ENCODE measurements at places on chromosomes 13 and 19. TPM values are rescaled to one million over a fixed set of nuclear protein-coding genes. Genes with fewer than 3 reads are reported as not detected.

DNA sequence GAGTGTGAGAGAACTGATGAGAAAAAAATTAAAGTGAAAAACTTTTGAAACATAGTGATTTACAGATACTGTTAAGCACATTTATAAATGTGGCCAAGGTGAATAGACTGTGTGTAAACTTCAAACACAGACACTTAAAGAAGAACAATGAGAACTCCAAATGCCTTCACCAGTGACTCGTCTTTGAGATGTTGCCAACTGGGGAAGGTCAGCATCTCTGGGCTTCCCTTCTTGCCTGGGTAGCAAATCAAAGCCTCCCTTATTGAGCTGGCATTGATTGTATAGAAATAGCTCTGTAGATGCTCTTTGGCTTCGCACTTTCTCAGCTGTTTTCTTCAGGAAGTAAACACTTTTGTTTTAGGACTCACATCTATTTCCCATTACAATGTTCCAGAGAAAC is 177.3 kb upstream of the SGCG start:
- DNase-seq, result no peak

DNA sequence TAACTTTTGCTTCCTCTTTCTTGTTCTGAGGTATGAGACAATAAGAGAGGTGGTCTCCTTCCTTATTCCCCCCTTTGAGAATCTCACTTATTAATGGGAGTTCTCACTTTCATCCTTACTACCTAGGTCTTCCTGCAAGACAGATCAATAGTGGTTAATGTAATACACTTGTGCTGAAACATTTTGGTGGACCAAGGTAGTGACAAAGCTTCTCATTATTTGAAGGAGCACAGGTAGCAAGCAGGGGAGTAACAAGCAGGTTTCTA is 17.9 kb downstream of the ZNF700 start:
- no peak for DNase-seq

- no peak for DNase-seq
Measured at GRCh38 chr13:48979892-48980291, 4.2 kb downstream of the FNDC3A start.

DNA sequence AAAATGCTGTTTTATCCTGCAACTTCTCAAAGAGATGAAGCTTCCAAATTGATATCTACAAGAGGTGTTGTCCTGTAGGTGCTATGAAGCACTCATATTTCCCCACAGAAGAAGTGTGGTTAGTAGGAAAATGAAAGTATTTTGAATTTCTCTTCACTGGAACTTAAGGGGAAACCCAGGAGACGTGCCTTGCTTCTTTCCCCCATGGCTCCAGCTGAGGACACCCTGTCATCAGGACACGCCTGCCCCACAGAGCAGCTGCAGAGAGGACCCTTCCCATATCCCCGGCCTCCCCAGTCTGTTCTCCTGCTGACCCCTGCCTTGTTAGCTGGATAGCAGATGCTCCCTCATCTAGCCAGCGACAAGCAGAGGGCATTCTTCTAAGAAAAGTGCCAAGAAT is 371.3 kb downstream of the COG6 start:
- DNase-seq, result no peak

- peak; percentile 70 for DNase-seq
Measured at GRCh38 chr19:55113570-55114039, 3.8 kb downstream of the PPP1R12C start.

DNA sequence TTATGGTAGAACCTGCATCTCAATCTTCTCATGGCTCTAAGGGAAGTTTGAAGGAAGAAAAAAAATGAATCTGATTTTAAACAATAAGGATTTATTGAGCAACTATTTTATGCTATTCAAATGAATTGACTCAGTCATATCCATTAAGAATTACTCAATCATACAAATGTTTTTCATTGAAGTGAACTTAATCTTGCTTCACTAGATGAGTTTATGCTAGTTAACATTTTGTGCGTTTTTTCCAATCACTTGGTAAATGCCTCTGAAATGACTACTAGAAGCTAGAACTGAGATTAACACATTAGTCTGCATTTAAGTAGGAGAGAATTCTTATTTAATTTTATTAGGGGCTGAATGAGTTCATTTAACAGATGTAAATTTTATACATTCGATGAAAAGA is 25.2 kb downstream of the RXFP2 start:
- DNase-seq, result no peak

MYO16 gene
- 0.11 TPM for polyA plus RNA-seq

Measured in SK-N-SH (cell line).